ENCODE measurements at places on chromosomes 1 and 21. TPM values are rescaled to one million over a fixed set of nuclear protein-coding genes. Genes with fewer than 3 reads are reported as not detected.

Gene ZNF683
- not detected for polyA plus RNA-seq

Gene ANXA9
- 2.0 TPM for polyA plus RNA-seq

DNA sequence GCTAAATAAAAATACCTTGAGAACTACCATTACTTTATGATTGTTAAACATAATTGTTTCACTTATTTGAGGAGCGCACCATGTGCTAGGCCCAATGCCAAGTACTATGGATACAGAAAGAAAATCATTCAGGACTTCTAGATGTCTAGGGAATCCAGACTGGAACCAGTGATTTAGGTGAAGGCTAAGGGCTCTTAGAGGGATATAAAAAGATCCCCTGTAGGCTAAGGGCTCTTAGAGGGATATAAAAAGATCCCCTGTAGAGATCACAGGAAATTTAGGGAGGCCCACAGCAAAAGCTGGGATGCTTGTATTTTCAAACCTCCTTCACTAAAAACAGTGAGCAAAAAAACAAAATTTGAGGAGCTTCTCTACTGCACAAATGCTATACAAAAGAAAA, 6.7 kb downstream of the TOR1AIP2 start:
- DNase-seq, result no peak

DNA sequence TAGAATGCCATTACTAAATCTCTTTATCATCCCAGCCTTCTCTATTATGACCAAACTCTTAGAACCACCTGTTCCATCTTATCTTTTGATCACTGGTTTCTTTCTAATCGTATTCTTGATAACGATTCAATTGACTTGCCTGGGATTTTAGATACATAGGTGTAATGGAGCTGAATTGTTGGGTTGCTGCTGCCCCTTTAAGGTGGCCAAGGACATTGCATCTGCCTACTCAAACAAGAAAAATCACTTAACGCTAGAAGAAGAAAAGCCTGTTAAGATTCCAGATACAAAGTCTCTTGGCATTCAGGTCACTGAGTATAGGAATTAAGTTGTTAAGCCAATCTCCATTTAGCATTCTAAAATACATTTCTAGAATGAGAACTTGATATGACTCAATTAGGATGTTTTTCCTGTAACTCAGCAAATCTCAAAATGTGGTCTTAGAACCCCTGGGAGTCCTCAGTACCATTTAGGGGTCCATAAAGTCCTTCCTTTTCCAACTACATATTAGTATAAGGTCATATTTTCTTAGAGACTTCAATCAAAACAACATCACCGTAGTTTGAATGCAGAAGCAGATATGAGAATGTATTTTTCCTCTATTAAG, 12.4 kb downstream of the NEXN start:
- DNase-seq, result peak; percentile 74

DNA sequence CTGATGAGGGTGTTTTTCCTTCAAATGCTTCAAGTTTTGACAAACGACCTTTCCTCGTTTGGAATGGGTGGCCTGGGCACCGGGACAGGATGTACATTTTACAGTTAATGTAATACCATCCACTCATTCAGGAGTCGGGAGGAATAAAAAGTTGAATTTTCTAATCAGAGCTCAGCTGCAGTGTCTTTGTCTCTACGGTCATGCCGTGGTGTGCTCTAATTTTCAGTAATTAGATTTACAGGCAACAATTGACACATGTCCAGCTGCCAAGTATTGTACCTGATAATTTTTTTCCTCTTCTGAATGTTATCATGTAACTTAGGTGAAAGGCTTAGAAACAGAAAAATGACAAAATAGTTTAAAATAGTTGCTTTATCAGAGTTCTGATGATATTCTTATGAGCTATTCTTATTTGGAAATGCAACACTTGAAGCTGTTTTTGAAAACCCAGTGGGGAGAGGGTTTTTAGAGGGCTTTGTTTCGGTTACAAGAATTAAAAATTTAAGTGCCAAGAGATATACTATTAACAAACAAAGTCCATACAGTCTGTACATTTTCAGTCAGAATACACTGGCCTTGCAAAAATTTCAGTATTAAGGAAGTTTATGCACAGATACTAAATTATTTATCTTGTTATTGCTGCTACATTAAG, 1.0 kb downstream of the CDKN2C start:
- DNase-seq, result no peak

DNA sequence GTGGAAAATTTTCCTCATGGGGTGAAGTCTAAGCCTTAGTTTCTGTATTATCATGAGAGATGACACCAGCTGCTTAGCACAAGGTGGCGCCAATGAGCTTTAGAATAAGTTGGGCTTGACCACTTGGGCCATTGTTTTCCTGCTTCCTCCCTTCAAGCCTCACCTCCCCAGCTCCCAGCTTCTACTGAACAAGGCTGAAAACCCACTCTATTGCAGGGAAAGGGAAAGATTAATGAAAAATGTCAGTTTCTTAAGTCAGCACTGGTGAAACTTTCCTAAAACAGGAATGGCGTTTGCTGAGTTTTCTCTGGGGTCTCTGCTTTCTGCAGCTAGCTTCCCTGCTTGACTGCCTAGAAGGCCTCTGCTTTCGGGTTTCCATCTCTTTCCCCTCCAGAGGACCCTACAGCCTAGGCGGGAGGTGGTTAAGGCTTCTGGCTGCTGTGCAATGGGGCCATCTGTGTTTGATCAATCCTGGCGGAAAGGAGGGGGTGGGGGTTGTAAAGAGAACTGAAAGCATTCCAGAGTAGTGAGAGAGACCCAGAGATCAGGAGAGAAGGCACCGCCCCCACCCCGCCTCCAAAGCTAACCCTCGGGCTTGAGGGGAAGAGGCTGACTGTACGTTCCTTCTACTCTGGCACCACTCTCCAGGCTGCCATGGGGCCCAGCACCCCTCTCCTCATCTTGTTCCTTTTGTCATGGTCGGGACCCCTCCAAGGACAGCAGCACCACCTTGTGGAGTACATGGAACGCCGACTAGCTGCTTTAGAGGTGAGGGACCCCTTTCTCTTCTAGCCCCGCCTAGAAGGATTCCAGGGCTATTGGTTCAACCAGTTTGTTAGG, at the start of gene OLFML3:
Gene OLFML3, plus strand, starts transcription at position 612 of the 840 bp plus-strand sequence. Its CDS starts 43 bp downstream, at position 655.
- DNase-seq, result peak; percentile 93

DNA sequence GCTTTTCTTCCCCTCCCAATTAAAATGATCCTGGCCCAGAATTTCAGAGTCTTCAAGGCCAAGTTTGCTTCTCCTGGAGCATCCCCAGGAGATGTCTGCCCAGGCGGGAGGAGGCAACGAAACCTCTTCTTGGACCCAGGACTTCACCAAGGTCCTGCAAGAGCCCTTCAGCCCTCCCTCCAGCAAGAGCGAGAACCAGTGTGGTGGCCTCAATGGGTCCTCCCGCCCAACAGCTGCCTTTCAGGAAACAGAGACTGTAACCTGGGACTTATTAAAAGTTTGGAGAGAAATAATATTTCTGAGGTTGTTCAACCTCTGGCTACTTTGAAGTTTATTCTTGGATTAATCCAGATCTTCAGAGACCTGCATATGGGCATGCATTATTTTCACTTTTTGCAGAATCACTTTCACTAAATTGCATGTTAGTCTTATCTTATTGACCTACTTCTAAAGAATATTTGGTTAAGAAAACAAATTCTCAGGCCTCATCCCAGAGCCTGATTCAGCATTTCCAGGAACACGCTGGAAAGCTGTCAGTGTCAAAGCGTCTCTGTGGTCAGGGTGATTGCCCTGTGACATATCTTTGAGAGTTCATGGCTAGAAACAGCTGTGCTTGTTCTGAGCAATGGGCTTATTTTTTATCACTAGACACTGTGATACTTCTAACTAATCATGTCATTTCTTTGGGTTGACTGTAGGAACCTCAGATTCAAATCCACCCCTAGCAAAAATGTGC, 66.0 kb upstream of the CLDN14 start:
- peak; percentile 46 for DNase-seq

Measured in cardiac muscle cell (in vitro differentiated cells and primary cell).